ENCODE measurements at places on chromosomes 6 and 20.

- no peak for DNase-seq
Observed at GRCh38 chr20:20235681-20236080, 132.2 kb upstream of the INSM1 start.

DNA sequence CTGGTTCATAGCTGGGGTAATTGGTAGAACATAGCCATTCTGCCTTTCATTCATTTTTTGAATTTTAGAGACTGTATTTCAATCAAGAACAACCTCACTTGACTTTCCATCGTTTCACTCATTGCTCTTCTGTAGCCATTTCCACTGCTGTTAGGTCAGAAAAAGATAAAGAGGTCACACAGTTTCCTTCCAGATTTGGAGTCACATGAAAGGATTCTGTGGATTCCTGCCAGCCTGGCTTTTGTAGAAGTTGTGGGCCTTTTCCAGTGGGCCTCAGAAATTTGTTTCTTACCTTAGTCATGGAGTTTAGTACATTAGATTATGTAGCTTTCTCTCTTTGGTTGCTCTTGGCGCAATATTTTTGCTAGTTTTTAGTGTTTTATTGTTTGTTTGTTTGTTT lies 157.8 kb downstream of the SASH1 start:
- DNase-seq: no peak

GRCh38 chr20:18513208-18513607 lies 5.5 kb downstream of the SEC23B start:
- no peak for DNase-seq

- DNase-seq: no peak
Observed at GRCh38 chr6:101458336-101458735, 64.8 kb downstream of the GRIK2 start.

GRCh38 chr6:3340894-3341293 lies 82.1 kb downstream of the PSMG4 start:
- DNase-seq: no peak

Measured in HS-27A (cell line).